ENCODE measurements at places on chromosomes 13 and 19.

GRCh38 chr19:5586300-5587070, 18.7 kb upstream of the TINCR start:
- DNase-seq = no peak

GRCh38 chr13:81326913-81327312, 986.0 kb upstream of the SPRY2 start:
- DNase-seq = no peak

DNA sequence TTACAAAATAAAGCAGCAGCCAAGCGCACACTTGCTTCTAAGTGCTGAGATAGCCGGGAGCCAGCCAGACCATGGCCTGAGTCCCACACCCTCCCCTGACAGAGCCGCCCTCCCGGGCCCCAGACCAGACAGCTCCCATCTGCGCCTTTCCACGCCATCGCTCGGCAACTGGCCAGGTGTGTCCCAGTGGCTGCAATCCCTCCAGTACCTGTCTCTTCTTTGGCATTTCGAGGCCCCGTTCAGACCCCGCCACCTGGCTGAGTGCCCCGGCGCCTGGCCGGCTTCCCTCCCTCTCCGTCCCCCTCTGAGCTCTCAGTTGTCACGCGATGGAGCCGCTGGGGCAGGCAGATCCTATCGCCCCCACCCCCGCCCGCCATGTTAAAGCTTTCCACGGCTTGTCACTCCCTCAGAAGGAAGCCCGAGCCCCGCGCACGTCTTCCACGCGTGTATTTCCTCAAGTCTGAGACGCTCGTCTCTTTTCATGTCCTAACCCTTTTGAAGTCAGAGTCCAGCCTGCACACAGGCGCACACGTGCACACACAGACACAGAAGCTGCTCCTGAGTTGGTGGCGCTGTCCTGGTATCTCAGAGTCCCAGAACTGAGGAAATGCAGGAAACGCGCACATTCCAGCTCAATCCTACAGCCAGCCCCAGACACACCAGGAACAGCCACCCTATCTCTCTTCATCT, 7.9 kb downstream of the MLLT1 start:
- no peak for DNase-seq

GRCh38 chr13:71577127-71577526, 289.9 kb downstream of the DACH1 start:
- DNase-seq = no peak

DNA sequence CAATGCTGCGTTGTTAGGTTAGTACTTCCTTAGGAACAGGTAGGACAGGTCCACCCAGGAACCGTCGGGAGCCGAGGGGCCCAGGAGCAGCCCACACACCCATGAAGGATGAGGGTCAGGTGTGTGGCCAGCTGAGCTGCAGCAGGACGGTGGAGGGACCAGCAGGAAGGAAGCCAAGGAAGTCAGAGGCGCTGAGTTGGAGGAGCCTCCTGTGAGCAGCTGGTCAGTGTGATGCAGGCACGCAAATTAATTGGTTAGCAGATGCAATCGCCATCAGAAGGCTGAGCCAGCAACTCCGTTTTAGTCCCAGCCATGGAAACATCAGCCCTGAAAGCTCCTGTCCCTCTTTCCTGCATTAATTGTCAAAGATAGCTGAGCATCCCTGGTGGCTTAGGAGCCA, 114.9 kb upstream of the SOX1 start:
- DNase-seq = no peak

DNA sequence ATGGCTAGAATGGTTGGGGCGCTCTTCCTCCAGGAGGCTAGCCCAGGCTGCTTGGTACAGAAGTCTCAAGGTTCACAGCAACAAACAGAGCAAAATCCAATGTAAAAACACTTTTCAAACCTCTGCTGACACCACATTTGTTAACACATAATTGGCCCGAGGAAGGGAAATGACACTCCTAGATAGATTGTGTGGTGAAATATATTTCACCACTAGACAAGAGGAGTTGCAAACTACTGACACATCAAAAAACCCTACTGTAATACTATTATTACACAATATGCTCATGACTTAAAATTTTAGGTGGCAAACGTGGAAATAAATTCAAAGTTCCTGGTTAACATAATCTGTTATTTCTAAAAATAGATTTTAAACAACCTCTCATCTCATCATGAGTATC, 643.6 kb downstream of the PCDH9 start:
- no peak for DNase-seq

DNA sequence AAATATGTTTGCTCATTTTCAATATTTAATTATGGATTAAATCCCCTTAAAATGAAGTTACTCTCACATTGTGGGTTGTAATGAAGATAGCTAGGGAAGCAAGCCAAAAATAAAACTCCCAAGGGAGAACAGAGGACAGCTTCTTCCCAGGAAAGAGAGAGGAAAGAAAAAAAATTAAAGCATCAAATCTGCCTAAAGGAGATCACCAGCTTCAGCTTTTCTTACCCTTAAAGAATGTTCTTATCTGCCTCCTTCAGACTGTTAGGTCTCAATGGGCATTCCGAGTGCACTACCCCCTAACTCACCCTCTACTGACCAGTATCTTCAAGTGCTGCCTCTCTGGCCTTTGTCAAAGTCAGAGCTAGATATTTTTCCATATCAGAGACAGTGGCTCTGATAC, 55.2 kb downstream of the XPO4 start:
- DNase-seq = no peak

GRCh38 chr13:21833921-21834320, 163.0 kb downstream of the FGF9 start:
- no peak for DNase-seq

DNA sequence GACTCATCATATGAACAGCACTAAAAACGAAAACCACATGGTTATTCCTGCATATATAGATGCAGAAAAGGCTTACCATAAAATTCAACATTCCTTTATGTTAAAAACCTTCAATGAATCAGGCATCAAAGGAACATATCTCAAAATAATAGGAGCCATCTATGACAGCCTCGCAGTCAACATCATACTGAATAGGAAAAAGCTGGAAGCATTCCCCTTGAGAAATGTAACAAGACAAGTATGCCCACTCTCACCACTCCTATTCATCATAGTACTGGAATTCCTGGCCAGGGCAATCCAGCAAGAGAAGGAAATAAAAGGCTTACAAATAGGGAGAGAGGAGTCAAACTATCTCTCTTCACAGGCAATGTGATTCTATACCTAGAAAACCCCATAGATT, 179.6 kb upstream of the HTR2A start:
- DNase-seq = no peak

DNA sequence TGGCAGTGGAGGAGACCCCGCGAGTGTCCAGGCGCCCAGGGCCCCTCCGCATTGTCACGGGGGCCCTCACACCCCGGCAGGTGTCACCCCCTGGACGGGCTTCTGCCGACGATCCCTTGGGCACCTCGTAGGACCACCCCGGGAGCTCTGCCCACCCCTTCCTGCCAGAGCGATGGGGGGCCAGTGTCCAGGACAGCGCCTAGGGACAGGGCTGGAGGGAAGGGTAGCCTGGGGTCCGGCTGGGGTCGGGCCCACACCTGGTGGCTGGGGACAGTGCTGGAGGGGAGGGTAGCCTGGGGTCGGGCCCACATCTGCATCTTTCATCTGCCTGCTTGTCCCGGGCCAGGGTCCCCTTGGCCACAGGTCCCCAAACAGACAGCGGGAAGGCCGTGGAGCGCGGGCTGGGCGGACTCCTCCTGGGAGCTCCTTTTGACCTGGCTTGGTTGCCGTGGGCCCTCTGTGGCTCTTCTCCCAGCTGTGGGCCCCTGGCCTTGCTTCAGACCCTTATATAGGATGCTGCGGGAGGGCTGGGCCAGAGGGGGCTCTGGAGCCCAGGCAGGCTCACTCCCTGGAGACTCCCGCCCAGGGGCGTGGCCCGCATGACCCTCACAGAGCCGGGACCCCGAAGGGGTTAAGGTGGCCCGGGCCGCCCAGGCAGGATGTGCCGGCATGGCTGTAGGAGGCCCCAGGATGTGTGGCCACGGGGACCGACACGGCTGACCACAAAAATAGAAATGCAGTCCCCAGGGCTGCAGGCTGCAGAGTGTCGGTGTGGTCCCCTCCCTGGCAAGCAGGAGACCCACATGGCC, 74.1 kb upstream of the MCF2L start:
- no peak for DNase-seq

DNA sequence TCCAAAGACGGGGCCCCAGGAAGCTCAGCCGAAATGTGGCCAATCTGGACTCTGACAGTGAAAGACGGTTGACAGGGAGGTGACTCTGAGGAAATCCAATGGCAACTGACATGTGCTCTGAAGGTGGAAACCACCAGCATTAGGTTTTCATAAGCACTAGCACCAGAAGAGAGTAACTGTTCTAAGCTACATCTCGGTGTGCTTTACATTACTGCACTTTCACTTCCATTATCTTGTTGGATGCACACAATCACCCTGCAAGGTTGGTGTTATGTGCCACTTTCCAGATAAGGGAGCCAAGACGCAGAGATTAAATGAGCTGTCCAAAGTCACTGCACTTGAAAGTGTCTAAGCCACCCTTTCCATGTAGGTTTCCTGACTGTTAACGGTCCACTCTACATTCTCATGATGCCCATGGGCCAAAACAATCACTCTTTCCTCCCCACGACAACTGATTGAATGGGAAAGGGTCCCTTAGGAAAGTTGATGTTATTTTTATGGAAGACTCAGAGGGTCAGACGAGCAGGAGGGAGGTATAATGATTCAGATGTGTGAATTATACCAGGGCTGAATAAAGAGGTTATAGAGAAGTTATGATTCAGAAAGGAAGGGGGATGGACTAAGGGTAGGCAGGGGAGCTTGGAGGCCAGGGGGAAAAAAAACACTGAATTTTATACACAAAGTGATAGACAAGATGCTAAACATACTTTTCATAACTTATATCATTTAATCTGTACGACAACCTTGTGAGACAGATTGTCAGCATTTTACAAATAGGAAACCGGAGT, 52.8 kb downstream of the RUBCNL start:
- DNase-seq = no peak

DNA sequence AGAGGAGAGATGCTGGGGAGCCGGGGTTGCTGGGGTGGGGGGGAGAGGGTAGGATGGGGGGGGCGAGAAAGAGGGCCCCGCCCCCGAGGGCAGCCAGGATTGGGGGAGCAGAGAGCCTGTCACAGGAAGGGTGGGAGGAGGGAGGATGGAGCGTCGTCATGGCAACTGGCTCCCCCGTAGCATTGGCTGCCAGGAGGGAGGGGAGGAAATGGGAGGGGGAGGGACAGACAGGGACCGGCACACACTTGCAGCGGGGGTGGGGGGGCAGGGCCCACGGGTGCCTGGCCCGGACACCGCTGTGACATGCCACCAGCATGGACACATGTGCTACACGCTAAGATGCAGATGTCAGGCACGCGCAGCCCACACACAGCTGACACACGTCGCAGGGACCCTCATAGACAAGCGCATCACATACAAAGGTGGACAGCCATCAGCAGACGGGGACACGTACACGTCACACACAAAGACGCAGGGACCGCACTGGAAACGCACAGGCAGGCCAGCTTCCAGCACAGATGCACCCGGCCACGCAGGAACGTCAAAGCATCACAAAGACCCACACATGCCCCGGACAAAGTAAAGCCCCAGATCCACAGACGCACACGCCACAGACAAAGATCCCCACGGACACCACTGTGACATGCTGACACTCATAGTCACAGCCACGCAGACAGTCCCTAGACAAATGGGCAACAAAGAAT, at the start of gene LMTK3:
TSS of gene LMTK3 (minus strand) at position 36 of the 704 bp plus-strand sequence. CDS start 259 bp downstream, outside the sequence.
- peak; percentile 85 for DNase-seq

GRCh38 chr13:24161010-24161775, 673 bp downstream of the SPATA13 start:
- DNase-seq = peak; percentile 7

GRCh38 chr13:34070544-34071303, 252.8 kb downstream of the RFC3 start:
- DNase-seq = no peak

- DNase-seq = no peak
These were observed 18.5 kb downstream of the TNFRSF19 start for GRCh38 chr13:23588666-23589065.

- DNase-seq = no peak
These were observed 604.6 kb upstream of the GPC6 start for GRCh38 chr13:92621985-92622384.

GRCh38 chr13:26025196-26025595, 26.6 kb downstream of the SHISA2 start:
- DNase-seq = no peak

GRCh38 chr19:12793290-12794195, 2.3 kb downstream of the JUNB start:
- peak; percentile 90 for DNase-seq

- no peak for DNase-seq
These were observed 142.1 kb downstream of the POSTN start for GRCh38 chr13:37456506-37456905.

DNA sequence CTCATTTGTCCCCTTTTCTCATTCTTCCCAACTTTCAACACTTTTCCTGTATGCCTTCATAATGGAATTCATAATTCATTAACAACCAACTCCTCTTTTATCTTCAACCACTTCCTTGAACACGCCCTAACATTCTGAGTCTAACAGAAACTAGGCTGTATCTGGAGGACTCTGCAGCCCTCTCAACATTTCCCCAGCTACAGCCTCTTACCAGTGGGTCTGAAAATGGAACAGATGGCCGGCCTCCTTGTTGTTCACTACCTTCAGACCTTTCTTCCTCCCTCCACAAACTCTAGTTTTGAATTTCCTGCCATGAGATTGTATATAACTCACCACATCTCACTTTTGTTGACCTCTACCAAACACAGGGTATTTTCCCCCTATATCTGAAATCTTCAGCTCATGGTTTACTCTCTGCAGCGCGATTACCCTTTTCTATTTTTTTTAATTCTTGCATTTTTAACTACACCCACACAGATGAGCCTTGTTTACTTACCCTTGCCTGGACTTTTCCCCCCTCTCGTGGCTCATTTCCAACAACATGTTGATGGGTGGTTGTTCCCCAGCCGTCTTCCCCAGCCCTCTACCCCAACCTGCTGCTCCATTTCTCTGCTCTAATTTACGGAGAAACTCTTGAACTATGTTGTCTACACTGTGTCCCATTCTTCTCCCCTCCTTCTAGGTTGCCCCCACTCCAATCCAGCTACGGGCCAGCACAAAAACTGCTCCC, 846 bp downstream of the ZNF790 start:
- DNase-seq = no peak

DNA sequence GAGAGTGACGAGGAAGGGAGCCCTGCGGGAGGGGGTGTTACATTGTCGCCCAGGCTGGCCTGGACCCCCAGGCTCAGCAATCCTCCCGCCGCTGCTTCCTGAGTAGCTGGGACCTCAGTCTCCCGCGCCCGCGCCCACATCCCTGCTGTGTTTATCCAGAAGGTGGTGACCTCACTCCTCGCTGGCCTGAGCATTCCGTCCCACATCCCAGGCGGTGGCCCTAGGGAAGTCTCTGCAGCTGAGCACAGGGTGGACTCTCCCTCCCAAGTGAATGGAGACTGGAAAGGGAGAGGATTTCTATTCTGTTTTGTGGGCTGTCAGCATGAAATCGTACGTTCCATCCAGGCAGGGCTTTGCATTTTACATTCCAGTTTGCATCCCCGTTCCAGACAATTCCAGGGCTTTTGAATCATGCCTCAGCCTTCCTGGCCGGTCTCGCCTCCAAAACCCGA, 401 bp upstream of the ZNF765 start:
- no peak for DNase-seq

All from T-helper 22 cell (primary cell).